ENCODE measurements at places on chromosomes 3 and 15.

GRCh38 chr3:110069761-110070160 is 732.4 kb upstream of the DPPA4 start:
- DNase-seq, result no peak

DNA sequence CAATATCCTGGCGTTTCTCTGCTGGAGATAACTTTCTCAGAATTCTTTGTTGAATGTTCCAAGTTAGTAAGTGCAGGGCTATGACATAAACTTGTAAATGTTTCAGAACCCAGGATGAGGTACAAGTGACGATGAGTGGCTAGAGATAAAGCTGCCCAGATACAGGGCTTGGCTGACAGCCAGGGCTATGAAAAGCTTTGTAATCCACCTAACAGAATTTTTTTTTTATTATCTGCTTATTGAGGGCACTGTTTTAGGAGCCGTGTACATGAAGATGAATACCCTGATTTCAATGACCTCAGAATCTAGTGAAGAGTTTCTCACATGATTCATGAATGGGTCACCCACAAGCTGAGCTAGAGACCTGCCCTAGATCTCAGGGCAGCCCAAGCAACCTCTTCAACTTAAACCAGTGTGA is 431.4 kb downstream of the DIPK2A start:
- no peak for DNase-seq

GRCh38 chr3:4061783-4062360 is 241.3 kb upstream of the SETMAR start:
- DNase-seq, result no peak

DNA sequence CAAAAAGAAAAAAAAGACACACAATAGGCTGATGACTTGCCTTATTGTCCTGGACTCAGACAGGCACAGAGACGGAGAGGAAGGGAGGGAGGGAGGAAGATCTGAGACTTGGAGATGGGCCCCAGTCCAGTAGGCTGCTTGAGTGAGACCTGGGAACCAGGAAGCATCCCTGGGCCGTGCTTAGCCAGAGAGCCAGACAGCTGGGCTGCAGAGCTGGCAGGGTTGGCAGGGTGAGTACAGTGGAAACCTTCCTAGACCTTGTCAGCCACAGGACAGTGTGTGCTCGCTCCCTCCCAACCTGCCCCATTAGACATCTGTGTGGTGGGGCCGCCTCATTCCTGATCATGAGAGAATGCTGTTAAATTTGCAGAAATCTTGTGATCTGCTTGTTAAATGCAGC is 107.9 kb upstream of the ALDH1A3 start:
- no peak for DNase-seq

GRCh38 chr3:186165331-186165730 is 56.4 kb upstream of the ETV5 start:
- no peak for DNase-seq

- no peak for DNase-seq
These were observed 5.0 kb upstream of the PTPN9 start for GRCh38 chr15:75584121-75584520.

- no peak for DNase-seq
These were observed 779 bp downstream of the GRIP2 start for GRCh38 chr3:14539384-14539741.

GRCh38 chr3:144058713-144059112 is 87.1 kb downstream of the DIPK2A start:
- DNase-seq, result no peak

GRCh38 chr3:143241481-143241951 is 121.9 kb downstream of the CHST2 start:
- DNase-seq, result no peak

DNA sequence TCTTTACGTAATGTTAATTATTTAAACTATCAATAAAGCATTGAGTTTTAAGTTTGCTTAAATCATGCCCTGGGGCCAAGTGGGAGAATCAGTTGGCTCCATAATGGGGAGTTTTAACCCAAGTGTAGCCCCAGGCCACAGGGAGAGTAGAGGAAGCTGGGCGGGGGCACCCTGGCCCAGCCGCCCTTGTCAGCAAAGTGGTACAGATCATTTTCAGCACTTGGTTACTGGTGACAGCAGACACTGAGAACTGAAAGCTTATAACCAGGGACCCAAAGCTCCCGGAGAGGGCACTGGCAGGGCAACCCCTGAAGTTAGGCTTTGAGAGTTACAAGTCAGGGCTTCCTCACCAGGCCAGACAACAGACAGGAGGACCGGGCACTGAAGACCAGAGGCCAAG is 90.6 kb downstream of the SEMA5B start:
- no peak for DNase-seq

DNA sequence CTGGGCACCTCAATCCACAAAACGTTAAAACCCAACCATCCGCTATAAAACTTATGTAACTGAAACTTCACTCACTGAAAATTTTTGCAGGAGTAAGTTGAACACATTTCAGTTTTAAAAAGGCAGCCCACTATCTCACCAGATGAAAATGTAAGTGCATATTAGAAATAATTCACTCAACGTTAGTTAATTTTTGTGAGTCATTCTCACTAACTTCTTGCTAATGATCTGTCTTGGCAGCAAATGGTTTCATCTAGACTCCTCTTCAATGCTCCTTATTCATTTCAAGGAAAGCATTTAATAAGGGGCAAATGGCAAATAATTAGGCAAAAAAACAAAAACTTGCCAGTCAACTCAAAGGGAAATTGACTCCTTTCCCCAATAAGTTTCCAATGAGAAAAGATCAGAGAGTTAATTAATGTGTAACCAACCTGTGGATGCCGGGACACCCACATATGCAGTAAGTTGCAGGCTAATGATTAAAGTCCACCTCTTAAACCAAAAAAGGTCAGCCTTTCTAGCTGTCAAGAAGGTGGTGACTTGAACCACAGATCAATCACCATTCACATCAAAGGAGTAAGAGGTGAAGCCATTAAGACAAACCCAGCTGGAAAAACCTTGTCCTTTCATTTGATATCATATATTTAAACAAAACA is 22.9 kb upstream of the PRICKLE2 start:
- DNase-seq, result no peak
